ENCODE measurements at places on chromosomes 6 and 20. TPM values are rescaled to one million over a fixed set of nuclear protein-coding genes. Genes with fewer than 3 reads are reported as not detected.

HLA-DPB1 gene
- polyA plus RNA-seq = 16.0 TPM

STMND1 gene
- 0.39 TPM for polyA plus RNA-seq

OR2J1 gene
- not detected for polyA plus RNA-seq

GSTA2 gene
- polyA plus RNA-seq = 383 TPM

VIP gene
- polyA plus RNA-seq = not detected

GRCh38 chr6:149895833-149896271, 2.1 kb downstream of the RAET1E start:
- no peak for DNase-seq

- no peak for DNase-seq
Measured at GRCh38 chr20:7151676-7152470, 384.4 kb downstream of the BMP2 start.

- DNase-seq = no peak
Measured at GRCh38 chr6:139119552-139119951, 15.3 kb upstream of the HECA start.

GRCh38 chr6:102488729-102489128, 1095.2 kb downstream of the GRIK2 start:
- no peak for DNase-seq

GRCh38 chr20:45835825-45836224, 2.2 kb downstream of the SNX21 start:
- no peak for DNase-seq

GRCh38 chr6:169370054-169370453, 116.4 kb upstream of the THBS2 start:
- no peak for DNase-seq
